ENCODE measurements at places on chromosomes 16 and 17.

DNA sequence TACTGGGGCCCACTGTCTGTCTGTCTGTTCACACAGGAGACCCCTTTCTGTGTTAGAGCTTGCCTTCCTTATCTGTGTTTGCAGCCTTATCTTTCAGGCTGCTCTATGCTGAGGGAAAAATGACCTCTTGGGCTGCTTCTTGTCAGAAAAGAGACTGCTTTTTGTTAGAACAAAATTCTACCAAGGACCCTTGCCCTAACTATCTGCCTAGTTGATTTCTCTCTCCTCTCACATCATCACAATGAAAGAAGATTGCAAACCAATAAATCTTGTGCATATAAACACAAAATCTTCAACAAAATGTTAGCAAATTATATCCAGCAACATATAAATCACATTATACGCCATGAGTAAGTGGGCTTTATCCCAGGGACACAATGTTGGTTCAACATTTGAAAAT, 1117.7 kb downstream of the CDH11 start:
- DNase-seq = no peak

- DNase-seq = no peak
Observed at GRCh38 chr16:57003439-57004386, 14.4 kb downstream of the NLRC5 start.

- no peak for DNase-seq
Observed at GRCh38 chr17:72004011-72004427, 116.8 kb upstream of the SOX9 start.

DNA sequence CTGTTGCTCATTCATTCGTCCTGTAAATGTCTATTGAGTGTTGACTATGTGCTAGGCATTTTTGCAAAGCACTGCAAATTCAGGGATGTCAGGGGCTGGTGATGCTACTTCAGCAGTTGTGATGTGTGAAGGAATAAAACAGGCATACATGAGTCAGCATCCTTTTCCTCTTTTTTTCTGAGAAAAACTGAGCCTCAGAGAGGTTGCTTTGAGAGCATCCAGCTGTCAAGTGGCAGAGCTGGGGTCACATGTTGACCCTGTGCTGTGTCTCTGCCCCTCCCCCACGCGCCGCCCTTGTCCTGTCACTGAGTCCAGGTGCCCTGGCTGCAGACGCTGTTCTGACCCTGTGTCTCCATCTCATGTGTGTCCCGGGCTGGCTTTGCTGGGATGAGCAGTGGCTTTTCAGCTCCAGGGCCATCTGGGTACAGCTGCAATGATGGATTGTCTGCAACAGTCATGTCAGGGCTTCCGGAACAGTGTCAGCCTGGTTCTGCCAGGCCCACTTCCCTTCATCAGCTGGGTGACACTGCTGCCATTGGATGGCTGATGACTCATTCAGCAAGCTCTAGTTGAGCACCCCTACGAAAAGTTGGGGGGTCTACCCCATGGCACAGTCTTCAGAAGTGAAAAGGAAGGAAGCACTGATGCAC, 14.9 kb downstream of the SEC14L5 start:
- DNase-seq = no peak

DNA sequence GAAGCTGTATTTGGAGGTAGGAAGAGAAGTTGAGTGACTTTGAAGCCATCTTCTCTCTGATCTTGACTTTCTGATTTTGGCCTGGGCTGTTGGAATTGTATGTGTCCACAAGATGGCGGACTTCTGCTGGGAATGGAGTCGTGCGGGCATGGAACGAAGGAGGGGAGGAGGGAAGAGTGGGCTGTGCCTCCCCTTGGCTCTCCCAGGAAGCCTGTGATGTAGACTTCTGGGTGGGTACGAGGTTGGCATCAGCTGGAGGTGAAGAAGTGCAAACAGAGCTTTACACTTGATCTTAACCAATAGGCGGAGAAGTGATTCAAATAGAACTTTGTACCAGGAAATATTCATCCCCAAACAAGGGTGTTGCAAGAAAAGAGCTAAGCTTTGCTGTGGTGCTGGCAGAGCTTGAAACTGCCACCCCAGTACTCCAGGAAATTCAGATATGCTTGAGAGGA, 7.4 kb upstream of the TMEM220 start:
- no peak for DNase-seq

DNA sequence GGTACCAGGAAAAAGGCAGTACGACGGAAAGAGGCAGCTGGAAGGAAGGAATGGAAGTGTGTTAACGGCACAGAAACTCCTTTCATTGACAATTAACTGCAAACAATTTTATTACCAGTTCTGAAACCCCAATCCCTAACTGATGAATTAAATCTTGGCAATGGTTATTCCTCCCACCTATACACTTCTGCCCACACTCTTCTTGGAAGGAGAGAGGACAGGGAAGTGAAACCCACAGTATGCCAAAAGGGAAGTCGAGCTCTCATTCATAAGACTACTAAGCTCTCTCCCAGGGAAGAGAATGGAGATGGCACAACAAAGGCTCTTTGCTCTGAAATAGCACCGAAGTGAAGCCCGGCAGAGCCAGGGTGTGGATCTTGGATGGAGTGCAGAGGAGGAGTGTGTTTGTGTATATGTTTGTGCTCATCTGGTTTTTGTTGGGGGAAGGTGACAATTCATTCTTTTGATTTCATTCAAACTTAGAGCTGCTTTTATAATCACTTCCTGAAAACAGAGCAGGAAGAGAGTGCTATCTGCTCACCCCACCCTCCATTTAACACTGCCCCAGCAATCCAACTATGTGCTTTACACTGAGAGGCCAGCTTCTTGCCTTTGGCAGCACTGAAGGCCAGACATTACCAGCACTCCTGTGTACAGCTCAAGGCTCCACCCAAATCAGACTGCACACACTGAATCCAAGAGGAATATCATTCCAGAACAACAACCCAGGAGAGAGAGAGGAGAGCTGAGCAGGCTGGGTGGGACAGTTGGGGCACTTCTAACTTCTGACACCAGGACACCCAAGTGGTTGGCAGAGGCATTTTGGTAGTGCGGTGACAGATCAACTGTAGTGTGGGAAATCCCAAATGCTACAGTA, 68.7 kb downstream of the HIC1 start:
- no peak for DNase-seq

DNA sequence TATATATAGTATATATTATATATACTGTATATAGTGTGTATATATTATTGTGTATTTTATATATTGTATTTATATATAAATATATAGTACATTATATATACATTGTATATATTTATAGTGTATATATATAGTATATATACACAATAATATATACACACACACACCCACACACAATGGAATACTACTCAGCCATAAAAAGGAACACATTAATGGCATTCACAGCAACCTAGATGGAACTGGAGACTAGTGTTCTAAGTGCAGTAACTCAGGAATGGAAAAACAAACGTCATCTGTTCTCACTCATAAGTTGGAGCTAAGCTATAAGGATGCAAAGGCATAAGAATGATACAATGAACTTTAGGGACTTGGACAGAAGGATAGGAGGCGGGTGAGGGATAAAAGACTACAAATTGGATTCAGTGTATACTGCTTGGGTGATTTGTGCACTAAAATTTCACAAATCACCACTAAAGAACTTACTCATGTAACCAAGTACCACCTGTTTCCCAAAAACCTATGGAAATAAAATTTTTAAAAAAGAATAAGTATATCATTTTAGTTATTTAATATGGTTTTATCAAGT, 201.9 kb upstream of the CDH11 start:
- no peak for DNase-seq

- DNase-seq = no peak
Observed at GRCh38 chr17:62876063-62876462, 67.9 kb upstream of the MARCHF10 start.

GRCh38 chr17:46178550-46179214, 14.5 kb downstream of the KANSL1 start:
- DNase-seq = no peak

- DNase-seq = no peak
Observed at GRCh38 chr16:75198135-75198600, 8.8 kb downstream of the CTRB2 start.

GRCh38 chr16:65767125-65767524, 599.4 kb upstream of the CDH5 start:
- no peak for DNase-seq

DNA sequence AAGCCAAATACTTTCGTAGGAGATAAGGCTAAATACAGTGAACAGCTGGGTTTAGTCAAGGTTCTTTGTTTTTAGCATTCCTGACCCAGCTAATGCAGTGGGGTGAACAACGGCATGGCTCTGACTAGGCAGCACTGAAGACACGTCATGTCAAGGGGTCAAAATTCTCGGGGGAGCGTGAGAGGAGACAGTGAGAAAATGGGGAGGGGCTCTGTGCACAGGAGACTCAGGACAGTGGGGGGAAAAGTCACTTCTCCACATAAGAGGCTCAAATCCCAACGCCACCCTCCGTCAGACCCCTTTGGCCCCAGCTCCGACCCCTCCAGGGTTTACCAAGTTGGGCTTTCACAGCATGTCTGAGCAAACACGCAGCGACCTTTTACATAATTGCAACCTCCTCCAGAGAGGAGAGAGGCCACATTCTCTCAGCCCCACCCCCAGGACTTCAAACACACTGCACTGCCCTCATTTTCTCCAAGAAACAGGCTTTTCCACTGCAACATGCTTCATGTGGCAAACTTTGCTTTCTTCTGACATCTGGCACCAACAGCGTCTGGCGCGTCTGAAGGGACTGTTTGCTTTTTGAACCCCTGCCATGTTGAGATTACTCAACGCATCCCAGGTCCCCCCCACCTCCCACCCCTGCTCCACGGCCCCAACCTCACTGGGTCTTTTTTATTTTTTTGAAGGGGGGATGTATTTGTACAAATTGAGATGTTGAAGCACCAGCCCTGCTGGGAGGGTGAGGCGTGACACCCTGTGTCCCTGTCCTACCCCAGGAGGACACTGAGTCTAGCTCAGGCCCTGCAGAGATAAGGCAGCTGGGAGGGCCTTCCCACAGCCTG, 30.0 kb downstream of the AXIN2 start:
- DNase-seq = no peak

Data from stimulated activated CD4-positive, alpha-beta T cell treated with anti-CD3 and anti-CD28 coated beads, Interleukin-12 subunit alpha, Interleukin-12 subunit beta, amount 100 ng/mL, for 24 hours (primary cell).